ENCODE measurements at places on chromosomes 2 and 18. TPM values are rescaled to one million over a fixed set of nuclear protein-coding genes. Genes with fewer than 3 reads are reported as not detected.

- DNase-seq = no peak
Measured at GRCh38 chr2:182133195-182133891, 147.7 kb downstream of the PPP1R1C start.

MYO3B gene
- 2.8 TPM for total RNA-seq

DNA sequence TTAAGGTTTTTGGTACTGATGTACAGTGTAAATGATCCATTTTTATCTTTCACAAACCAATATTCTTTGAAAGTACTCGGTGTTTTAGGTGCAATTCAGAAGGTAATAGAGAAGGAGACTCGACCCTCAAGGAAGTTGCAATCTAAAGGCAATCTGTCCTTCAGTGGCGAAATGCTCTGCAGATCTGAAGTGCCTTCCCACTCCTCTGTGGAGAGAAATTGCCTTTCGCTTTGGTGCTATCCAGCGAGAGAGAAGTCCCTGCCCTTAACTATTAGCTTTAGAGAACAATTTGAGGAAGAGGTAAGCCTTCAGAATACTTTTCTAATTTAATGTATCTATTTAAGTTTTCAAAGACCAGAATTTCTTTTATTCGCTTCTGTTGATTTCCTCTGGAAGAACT is 371.8 kb upstream of the FANCL start:
- DNase-seq = no peak

DNA sequence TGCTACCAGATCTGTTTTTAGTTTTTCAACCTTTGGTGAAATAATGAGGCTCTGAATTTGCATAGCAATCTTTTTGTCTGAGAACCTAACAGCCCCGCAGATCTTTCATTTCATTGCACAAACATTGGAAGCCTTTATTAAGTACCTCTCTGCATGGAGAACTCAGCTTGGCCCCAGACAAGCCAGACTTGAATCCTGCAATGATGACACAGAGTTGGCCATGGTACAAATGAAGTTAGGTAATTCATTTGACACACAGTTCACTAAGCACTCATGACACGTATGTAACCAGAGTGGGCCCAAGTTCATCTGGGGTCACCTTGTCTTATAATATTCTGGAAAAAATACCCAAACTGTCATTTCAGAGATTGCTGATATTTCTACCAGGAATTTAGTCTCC is 439.1 kb upstream of the ID2 start:
- no peak for DNase-seq

- DNase-seq = no peak
Measured at GRCh38 chr18:21684731-21685130, 19.8 kb downstream of the ABHD3 start.

- DNase-seq = no peak
Measured at GRCh38 chr2:176633754-176634153, 364.5 kb downstream of the MTX2 start.

GRCh38 chr2:190781604-190782198 is 98.9 kb upstream of the GLS start:
- no peak for DNase-seq

- DNase-seq = no peak
Measured at GRCh38 chr2:218985325-218986091, 524 bp upstream of the FEV start.

CXCR4 gene
- 20.8 TPM for total RNA-seq

GRCh38 chr2:107088156-107088555 is 202.2 kb upstream of the ST6GAL2 start:
- no peak for DNase-seq

- DNase-seq = no peak
Measured at GRCh38 chr18:49177812-49178211, 227.0 kb upstream of the SMAD7 start.

GRCh38 chr2:151350579-151351195 is 6.7 kb upstream of the TNFAIP6 start:
- DNase-seq = no peak

GRCh38 chr2:105486762-105487141 is 87.9 kb upstream of the FHL2 start:
- DNase-seq = no peak

GRCh38 chr2:108236676-108237335 is 3.0 kb upstream of the SULT1C3 start:
- no peak for DNase-seq

MRPL53 gene
- 14.0 TPM for total RNA-seq
